Thoracic aorta (tissue), 2 donors: ENCODE measurements at places on chromosomes 4 and X. TPM values are rescaled to one million over a fixed set of nuclear protein-coding genes. Genes with fewer than 3 reads are reported as not detected.
A peak's percentile ranks its signal among the peaks of the same experiment; 100 is the strongest.

DNA sequence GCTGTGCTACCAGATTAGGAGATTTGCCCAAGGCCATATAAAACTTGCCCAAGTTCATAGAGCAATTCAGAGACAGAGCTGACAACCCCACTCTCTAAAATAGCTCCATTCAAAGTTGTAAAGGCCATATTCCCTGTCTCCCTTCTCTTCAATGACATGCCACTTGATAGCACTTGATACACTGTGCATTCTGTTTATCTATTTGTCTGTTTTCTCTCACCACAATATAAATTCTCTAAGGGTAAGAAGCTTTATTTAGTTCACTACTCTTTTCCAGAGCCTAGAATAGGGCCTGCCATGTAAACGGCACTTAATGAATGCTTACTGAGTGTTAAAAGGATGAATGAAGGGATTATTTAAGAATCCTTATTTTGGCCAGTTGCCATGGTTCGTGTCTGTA is 24.1 kb upstream of the MAP9 start:
- H3K4me1 ChIP-seq = peaks cover 15% of the 10 kb centered on the region
- H3K27ac ChIP-seq = no peak overlapping the region
- H3K4me3 ChIP-seq = no peak overlapping the region
- H3K27me3 ChIP-seq = no peaks in the 10 kb centered on the region
- no peaks in the 10 kb centered on the region for H3K36me3 ChIP-seq

- H3K4me3 ChIP-seq = no peak overlapping the region
- no peaks in the 10 kb centered on the region for H3K27me3 ChIP-seq
- no peak for DNase-seq
Measured at GRCh38 chrX:122943918-122944317, 240.2 kb upstream of the GRIA3 start.

GRCh38 chr4:72110886-72111285 is 79.1 kb downstream of the NPFFR2 start:
- no peak overlapping the region for H3K27ac ChIP-seq
- no peak overlapping the region for H3K4me3 ChIP-seq
- H3K4me1 ChIP-seq = no peaks in the 10 kb centered on the region

Gene DMD
- total RNA-seq = 233 TPM

- no peak overlapping the region for H3K27ac ChIP-seq
- H3K4me3 ChIP-seq = no peak overlapping the region
- no peak for DNase-seq
- H3K4me1 ChIP-seq = no peaks in the 10 kb centered on the region
Measured at GRCh38 chrX:44889824-44890223, 16.8 kb downstream of the KDM6A start.

Gene H2BW2
- total RNA-seq = not detected

Gene FAM9C
- not detected for total RNA-seq

Gene LDOC1
- total RNA-seq = 111 TPM

GRCh38 chrX:50470103-50471031 is at the start of gene DGKK:
Gene DGKK (minus strand): TSS chrX:50470825. CDS start chrX:50470678, 147 bp downstream.
- H3K4me1 ChIP-seq = no peaks in the 10 kb centered on the region
- peak within 1 kb of the TSS; percentile 25 for H3K4me3 ChIP-seq
- H3K27ac ChIP-seq = no peak within 1 kb of the TSS
- H3K36me3 ChIP-seq = no peaks in the 10 kb centered on the region

GRCh38 chr4:176205299-176205698 is 9.9 kb upstream of the SPATA4 start:
- H3K4me3 ChIP-seq = no peak overlapping the region
- H3K36me3 ChIP-seq = no peaks in the 10 kb centered on the region
- no peaks in the 10 kb centered on the region for H3K4me1 ChIP-seq
- no peak for DNase-seq

- DNase-seq = no peak
- no peaks in the 10 kb centered on the region for H3K36me3 ChIP-seq
- H3K4me3 ChIP-seq = peak overlapping the region; percentile 12
- H3K27ac ChIP-seq = peak overlapping the region; percentile 63
- peaks cover 50% of the 10 kb centered on the region for H3K4me1 ChIP-seq
- no peaks in the 10 kb centered on the region for H3K27me3 ChIP-seq
Measured at GRCh38 chrX:65688403-65688871, 21.0 kb downstream of the MSN start.

DNA sequence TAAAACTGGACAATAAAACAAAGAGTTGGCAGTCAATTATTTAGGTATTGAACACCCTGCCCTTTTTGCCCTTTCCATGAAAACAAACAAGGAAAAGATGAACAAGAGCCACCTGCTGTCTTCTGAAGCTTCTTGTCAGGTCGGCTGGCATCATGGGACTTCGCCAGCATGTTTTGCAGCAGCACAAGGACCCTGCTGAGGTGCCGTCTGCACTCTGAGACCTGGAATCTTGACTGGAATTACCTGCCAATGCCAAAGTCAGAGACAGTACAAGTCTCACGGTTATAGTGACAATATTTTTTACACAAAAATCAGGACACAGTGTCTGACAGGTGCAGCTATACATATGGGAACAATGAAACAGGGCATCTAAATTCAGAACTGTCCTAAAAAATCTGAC is 284.5 kb downstream of the GASK1B start:
- no peaks in the 10 kb centered on the region for H3K36me3 ChIP-seq
- H3K27ac ChIP-seq = no peak overlapping the region
- H3K27me3 ChIP-seq = no peaks in the 10 kb centered on the region
- no peaks in the 10 kb centered on the region for H3K4me1 ChIP-seq
- DNase-seq = no peak
- no peak overlapping the region for H3K4me3 ChIP-seq

Gene TGIF2LX
- not detected for total RNA-seq

GRCh38 chrX:32798990-32799389 is 412.4 kb downstream of the DMD start:
- no peaks in the 10 kb centered on the region for H3K4me1 ChIP-seq
- H3K27me3 ChIP-seq = no peaks in the 10 kb centered on the region
- no peak overlapping the region for H3K27ac ChIP-seq

Gene HSFX2
- total RNA-seq = 0.54 TPM

DNA sequence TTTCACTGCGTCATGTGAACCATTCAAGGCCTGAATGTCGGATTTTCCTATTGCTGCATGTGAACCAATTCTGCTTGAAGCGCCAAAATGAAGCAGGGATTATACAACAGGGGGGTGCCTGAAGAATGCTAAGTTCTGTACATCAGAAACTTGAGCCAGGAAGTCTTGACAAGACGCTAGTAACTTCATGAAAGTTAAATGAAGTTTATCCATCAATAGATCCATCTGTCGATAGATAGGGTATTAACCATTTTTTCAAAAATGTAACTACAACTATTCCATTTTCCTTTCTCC is 590 bp upstream of the NAF1 start:
- peak overlapping the region; percentile 82 for H3K4me3 ChIP-seq
- H3K27ac ChIP-seq = peak overlapping the region; percentile 86
- H3K4me1 ChIP-seq = peaks cover 23% of the 10 kb centered on the region
- DNase-seq = no peak
- no peaks in the 10 kb centered on the region for H3K27me3 ChIP-seq

Gene STARD8
- 19.8 TPM for total RNA-seq

- no peak for DNase-seq
- no peak overlapping the region for H3K4me3 ChIP-seq
- no peaks in the 10 kb centered on the region for H3K27me3 ChIP-seq
- H3K36me3 ChIP-seq = no peaks in the 10 kb centered on the region
- H3K4me1 ChIP-seq = peaks cover 9% of the 10 kb centered on the region
Measured at GRCh38 chr4:48033825-48034413, 17.3 kb downstream of the NIPAL1 start.

GRCh38 chrX:14594521-14594920 is 65.2 kb downstream of the GLRA2 start:
- DNase-seq = no peak
- no peaks in the 10 kb centered on the region for H3K4me1 ChIP-seq
- no peak overlapping the region for H3K4me3 ChIP-seq
- no peak overlapping the region for H3K27ac ChIP-seq
- no peaks in the 10 kb centered on the region for H3K36me3 ChIP-seq

Gene CMC4
- 32.5 TPM for total RNA-seq

DNA sequence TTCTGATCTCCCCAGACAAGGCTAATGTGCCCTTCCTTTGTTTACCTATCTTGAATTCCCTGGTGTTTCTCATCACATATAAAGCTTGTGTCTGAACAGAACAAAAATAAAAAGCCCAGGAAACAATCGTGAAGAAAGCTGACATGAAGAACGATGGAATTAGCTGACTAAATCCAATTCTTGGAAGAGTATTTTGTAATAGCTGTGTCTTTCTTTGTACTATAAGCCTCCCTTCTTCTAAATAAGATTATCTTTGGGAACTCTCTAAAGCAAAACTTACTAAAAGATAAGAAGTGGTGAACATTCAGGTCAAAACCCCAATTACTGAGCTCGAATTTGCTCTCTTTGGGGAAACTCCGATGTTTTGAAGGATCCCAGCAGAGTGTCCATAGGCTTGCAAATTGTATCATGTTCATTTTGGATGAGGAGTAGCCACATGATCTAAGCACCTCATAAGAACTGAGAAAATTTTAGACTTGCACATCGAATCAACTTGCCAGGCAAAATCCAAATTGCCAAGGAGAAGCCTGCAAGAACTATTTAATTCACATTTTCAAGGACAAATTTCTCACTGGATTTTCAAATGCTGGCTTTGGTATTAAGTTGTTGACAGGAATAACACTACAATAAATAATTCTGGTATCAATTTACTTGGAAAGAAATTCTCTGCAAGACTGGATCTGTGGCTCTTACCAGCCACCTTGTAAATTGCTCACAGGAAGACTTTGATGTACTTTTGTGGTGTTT is 106.2 kb downstream of the LNX1 start:
- H3K4me1 ChIP-seq = no peaks in the 10 kb centered on the region
- H3K4me3 ChIP-seq = no peak overlapping the region
- H3K27ac ChIP-seq = no peak overlapping the region

DNA sequence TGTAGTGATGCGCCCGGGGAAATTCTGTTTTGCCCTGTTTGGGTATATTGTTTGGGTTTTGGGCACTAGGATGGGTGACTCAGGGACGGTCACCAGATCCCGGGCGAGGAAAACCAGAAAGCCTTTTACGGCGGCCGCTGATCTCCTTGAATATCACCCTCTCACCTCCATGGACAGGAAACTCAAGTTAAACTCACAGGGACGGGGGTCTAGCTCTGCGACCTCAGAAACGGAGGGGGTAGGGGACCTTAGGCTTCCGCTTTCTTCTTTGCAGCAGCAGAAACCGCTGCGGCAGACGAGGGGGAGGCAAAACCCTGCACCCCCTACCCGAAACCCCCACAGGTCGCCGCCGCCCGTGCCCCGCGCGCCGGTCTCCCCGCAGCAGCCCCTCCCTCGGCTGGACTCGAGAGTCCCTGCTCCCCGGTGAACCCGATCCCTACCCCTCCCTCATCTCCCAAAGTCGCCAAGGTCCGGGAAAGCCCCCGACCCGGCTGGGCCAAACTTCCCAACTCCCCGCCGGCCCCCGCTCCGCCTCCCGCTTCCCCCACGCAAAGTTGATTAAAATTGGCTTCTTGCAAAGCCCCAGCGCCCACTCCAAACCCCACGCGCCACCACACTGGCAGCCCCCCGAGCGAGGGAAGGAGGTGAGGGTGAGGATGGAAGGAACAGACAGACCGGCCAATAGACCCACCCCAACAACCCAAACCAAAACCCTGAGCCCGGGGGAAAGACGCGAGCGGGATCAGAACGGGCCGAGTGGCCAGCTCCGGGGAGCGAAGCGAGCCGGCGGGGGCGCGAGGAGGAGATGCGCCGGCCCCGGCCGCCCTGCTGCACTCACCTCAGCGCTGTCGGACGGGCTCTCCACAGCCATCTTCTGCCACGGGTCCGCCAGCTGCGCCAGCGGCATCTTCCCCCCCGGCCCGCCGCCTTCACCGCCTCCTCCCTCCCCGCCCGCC is 705 bp downstream of the RPS6KA3 start:
- H3K36me3 ChIP-seq = no peaks in the 10 kb centered on the region
- peak overlapping the region; percentile 66 for H3K27ac ChIP-seq
- DNase-seq = no peak
- peak overlapping the region; percentile 88 for H3K4me3 ChIP-seq
- H3K27me3 ChIP-seq = no peaks in the 10 kb centered on the region

Gene DRD5
- total RNA-seq = not detected

Gene AREG
- total RNA-seq = 32.7 TPM

Gene TLL1
- total RNA-seq = 3.7 TPM

Gene OTC
- total RNA-seq = not detected

DNA sequence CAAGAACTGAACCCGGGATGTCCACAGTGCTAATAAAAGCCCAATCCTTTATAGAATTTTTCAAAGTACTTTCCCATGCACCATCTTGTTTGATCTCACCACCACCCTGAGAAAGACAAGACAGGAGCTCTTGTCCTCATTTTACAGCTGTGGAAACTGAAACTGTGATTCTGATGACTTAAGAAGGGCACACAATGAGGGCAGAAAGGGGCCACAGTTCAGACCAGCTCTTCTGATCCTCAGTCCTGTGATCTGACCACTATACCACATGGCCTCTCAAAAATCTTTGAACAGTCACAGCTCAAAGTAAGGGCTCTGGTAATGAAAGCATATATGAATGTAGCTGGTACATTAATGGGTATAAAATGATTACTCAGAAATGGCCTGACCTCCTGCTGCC is 127.3 kb upstream of the CPEB2 start:
- no peak for DNase-seq
- peaks cover 9% of the 10 kb centered on the region for H3K4me1 ChIP-seq
- H3K27ac ChIP-seq = no peak overlapping the region
- no peaks in the 10 kb centered on the region for H3K36me3 ChIP-seq

- DNase-seq = no peak
- no peaks in the 10 kb centered on the region for H3K27me3 ChIP-seq
- H3K4me3 ChIP-seq = peak overlapping the region; percentile 55
- no peak overlapping the region for H3K27ac ChIP-seq
- no peaks in the 10 kb centered on the region for H3K4me1 ChIP-seq
Measured at GRCh38 chrX:11787564-11787963, 29.5 kb downstream of the MSL3 start.

DNA sequence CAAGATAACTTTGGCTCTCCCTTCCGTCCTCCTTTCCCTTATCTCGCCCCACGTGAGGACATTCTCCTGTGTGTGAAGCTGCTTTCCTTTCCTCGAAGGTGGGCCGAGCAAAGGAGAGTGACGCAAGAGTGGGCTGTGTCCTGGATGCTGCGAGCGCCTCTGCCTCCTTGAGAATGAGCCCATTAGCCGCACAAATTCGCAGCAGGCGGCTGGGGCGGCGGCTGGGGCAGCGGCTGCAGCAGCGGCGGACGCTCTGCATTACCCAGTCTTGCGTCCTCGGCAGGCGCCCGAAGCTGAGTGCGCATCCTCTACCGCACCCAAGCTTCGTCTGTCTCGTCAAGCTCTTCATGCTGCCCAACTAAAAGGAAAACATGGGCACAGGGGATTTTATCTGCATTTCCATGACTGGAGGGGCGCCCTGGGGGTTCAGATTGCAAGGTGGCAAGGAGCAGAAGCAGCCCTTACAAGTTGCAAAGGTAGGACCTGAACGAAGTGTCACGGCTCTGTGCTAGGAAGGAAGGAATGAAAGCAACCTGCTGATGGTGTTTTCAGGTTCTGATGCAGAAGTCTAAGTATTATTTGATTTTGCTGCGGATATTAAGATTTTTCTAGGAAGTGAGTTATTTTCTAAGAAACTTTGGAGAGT is at the start of gene SYNPO2:
Gene SYNPO2 (plus strand): TSS at position 189 of the 646 bp plus-strand sequence. CDS start 183 bp downstream, at position 372.
- H3K4me3 ChIP-seq = peak within 1 kb of the TSS; percentile 81
- peak; percentile 64 for DNase-seq
- no peaks in the 10 kb centered on the region for H3K4me1 ChIP-seq
- no peaks in the 10 kb centered on the region for H3K36me3 ChIP-seq
- peak within 1 kb of the TSS; percentile 92 for H3K27ac ChIP-seq
- no peaks in the 10 kb centered on the region for H3K27me3 ChIP-seq
